ENCODE measurements at places on chromosomes 4 and X.

- DNase-seq = no peak
Observed at GRCh38 chrX:112830540-112830939, 10.1 kb downstream of the AMOT start.

DNA sequence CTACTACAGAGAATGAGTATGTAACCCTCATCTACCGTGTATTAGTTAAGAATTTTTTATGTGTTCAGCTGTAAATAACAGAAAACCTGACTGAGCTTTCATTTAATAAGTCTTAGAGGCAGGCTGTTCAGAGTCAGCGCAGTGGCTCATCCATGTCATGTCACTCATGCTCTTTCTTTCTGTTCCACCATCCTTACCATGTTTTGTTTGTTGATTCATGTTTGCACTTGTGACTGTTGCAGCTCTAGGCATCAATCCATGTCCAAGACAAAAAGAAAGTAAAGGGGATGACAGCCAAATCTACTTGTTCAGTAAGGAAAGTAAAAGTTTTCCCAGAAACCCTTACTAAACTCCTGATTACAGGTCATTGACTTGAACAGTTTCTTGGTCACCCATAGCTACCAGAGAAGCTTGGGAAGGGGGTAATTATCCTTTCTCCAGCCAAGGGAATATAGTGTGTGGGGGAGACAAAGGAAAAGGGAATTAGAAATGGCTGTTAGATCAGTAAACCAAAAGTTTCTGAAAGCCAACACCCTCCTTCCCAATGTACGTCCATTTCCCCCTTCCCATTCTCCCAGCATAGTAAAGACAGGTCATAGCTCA is 9.0 kb downstream of the ART3 start:
- no peak for DNase-seq

DNA sequence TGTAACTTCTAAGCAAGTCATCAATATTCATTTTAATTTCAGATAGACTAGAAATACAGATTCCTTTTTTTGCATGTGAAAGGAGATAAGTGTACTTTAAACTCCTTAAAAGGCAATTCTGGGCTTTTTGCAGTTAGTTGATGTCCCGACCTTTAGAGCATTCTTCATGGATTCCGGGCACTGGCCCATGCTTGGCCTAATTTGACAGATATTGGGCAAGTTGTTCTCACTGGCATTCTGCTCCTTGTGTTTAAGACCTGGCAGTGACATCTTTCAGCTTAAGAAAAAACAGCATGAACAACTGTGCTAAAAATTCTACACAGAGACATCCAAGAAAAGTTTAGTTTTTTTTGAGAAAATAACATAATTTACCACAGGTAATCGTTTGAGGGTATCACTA is 1037.2 kb downstream of the PCDH18 start:
- DNase-seq = no peak

- DNase-seq = no peak
Observed at GRCh38 chr4:147236806-147237205, 244.1 kb upstream of the EDNRA start.

DNA sequence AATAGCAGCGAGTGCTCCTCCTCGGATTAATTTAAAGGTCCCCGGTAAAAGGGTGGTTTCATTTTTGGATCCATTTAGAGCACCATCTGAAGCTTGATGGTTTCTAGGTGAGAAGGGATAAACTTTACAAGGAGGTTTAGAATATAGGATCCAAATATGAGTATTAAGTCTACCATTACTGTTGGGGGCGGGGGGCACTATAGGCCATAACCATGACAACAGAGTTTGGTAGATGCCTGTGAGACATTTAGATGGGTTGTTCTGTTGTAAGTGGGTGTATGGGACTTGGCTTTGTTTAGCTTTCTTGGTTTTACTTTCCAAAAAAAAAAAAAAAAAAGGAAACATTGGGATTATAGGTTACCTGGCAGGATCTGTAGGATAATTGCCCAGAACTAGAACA is 92.7 kb downstream of the TENT5D start:
- no peak for DNase-seq

DNA sequence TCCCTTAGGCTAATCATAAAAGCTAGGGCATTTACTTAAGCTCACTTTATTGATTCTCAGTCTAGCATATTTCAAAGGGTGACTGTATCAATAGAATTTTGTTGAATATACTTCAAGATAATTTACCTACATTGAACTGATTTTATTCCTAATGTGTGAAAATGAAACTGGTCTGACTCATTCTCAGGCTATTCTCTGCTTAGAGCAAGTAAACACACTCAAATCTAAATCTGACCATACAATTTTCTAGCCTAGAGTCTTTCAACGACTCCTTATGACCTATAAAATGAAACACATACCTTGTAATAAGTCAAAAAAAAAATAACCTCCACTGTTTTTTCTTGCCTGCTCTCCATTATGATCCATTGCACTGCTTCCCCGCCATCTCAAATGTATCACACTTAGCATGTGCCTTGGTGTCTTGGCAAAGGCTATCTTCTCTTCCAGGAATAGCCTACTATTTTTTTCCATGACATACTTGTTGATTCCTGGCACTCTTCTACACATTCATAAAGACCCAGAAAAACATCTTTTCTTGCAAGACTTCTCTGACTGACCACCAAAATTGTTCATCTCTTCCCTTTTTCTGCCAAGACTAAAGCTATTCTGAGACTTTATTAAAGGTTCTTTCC is 965.1 kb upstream of the HS3ST1 start:
- DNase-seq = no peak

GRCh38 chr4:67234296-67234695 is 311.0 kb downstream of the CENPC start:
- no peak for DNase-seq

GRCh38 chr4:185396724-185397385 is at the start of gene ANKRD37:
Gene ANKRD37 (plus strand): TSS chr4:185396841. CDS start chr4:185396924, 83 bp downstream.
- no peak for DNase-seq

DNA sequence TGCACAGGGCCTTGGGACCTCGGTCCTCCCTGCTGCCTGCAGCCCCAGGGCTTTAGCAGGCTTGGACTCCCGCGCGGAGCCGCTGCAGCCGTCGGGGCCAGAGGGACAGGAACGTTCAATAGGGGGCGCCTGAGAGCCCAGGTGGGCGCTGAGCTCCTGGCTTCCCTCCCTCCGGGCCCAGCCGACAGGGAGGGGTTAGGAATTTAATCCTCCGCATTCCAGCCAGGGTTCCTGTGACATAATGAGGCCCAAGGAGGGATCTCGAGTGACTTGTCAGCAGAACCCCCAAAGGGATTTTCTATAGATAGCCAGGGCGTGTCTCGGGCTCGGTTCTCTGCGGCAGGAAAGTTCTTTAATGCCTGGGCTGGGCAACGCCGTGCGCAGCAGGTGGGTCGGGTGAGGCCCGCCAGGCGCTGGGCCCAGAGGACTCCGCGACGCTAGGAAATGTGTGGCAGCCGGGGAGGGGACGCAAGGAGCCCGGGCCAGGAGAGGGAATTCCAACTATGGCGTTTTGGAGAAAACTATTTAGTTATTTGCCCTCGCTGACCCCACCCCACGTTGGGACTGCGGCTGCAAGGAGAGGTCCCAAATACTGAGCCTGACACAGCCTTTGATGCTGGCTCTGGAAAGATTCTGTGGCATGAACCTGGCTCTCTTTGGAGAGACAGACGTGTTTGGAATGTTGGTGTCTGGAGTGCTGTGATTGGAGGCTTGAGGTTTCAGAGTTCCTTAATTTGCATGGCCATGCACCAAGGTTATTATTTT is 285.2 kb upstream of the GATB start:
- DNase-seq = no peak

DNA sequence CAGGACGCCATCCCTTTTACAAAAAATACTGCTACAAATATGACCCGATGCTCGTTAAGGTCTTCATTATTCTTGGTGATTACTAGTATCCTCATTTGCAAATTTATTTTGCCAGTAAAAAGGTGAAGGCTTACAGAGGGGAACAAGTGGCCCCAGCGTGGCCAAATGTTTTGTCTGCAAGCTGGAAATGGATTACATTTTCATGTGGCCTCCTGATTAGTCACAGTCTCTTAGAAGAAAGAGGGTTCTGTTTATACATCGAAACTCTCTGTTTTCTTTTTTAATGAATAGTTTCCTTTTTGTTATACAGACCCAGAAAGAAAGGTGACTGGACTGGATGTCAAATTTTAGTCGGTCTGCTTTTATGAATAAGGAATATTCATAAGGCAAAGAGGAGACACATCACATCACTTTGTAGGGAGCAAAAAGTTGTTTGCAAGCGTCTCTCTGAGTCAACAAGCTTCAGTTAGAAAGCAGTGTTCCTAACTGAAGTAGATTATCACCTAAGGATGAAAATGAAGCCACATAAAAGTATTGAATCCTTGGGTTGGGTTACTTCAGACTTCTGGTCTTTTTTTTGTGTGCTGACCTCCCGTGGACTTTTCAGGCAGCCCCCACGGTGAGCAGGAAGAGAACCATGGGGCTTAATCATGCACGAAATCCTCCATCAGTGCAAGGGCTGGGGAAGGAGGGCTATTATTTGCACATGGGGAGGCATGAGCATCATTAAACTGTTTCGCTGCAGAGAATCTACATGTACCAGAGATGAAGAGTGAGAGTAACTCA is 125.6 kb downstream of the ARSF start:
- DNase-seq = peak; percentile 15

DNA sequence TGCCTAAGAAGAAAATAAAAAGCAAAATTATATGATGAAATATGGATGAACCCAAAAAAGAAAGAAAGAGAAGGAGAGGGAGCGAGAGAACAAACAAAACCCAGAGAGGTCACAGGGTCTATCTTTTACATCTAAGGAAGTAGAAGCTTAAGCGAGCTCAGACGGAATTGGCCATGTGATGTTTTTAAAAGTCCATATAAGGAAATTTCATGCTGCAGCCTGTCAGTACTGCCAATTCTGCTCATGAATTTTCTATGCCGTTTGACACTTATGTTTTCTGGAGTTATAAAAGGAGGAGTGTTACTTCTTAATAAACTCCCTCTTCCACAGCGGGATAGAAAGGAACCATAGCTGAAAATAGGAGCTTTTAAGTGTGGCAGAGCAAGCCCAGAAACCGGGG is 32.9 kb upstream of the DCX start:
- DNase-seq = no peak

GRCh38 chrX:38672646-38673045 is 111.3 kb downstream of the TSPAN7 start:
- DNase-seq = peak; percentile 80

GRCh38 chr4:148944839-148945219 is 502.6 kb upstream of the NR3C2 start:
- DNase-seq = no peak

GRCh38 chrX:150575419-150575814 is 7.0 kb downstream of the MTM1 start:
- DNase-seq = no peak

DNA sequence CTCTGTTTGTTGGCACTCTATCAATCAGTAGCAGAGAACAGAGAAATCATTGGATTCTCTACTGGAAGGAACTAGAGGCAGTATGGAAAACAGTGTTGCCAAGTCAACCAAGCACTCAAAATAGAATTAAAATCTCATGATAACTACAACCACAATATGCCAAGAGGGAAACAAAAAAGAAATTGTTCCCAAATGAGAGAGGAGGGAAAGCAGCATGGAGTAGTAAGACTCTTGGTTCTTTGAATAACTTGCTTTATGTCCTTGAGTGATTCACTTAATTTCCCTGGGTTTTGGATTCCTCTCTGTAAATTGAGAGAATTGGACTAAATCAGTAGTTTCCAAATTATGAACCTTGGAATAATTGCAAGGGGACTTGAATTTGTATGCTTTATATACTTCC is 285.5 kb upstream of the ANKRD50 start:
- peak; percentile 92 for DNase-seq

GRCh38 chr4:104616401-104616820 is 121.7 kb upstream of the CXXC4 start:
- no peak for DNase-seq

DNA sequence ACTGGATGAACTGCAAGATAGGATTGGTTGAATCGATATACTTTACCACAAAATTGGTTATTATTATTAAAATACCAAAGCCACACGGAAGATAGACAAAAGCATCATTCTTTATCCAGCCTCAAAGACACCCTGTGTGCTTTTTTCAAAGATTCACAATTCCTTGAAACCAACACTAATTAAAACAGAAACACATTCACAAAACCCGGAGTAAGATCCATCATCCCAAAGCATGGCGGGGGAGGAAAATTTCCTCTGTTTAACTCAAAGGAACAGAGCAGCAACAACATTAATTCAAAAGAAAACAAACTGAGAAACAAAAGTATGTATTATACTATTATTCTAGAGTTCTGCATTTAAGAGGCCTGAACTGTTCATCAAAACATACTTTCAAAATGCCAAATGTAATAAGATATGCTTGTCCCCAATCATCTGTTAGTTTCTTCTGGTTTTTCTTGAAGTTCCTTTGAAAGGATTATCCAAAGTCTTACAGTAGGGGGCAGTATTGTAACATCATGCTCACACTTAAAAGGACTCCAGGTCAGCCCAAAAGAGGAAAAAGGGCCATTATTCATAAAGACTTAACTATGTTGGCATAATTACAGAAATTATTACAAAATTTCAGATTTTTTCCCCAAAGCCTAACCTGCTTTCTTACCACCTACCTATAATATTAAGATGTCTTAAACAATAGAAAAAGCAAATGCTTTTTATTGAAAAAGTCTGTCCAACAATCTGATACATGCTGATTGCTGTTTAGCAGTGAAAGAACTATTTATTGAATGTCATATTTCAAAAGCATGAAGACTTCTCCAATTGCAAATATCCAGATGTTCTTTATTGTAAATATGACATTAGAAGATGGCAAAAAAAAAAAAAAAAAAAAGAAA is 168.7 kb downstream of the SCFD2 start:
- peak; percentile 84 for DNase-seq

GRCh38 chr4:37066159-37066558 is 178.4 kb upstream of the NWD2 start:
- DNase-seq = no peak

GRCh38 chr4:6208416-6208815 is 8.1 kb upstream of the JAKMIP1 start:
- no peak for DNase-seq

DNA sequence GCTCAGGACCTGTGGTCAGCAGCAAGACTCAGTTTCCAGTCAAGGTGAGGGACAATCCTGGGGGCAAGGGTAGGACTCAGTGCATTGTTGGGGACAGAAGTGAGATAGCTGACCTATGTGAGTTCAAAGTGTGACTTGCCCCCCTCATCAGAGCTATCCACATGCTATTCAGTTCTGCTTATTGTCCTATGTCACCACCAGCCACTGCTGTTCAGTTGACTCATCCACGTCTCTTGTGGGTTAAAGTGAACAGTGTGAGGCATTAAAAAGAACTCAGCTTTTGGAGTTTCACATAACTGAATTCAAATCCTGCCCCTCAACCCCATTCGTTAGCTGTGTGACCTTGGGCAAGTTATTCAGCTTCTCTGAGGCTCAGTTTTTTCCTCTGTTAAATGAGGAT is 4.4 kb upstream of the APLN start:
- no peak for DNase-seq

DNA sequence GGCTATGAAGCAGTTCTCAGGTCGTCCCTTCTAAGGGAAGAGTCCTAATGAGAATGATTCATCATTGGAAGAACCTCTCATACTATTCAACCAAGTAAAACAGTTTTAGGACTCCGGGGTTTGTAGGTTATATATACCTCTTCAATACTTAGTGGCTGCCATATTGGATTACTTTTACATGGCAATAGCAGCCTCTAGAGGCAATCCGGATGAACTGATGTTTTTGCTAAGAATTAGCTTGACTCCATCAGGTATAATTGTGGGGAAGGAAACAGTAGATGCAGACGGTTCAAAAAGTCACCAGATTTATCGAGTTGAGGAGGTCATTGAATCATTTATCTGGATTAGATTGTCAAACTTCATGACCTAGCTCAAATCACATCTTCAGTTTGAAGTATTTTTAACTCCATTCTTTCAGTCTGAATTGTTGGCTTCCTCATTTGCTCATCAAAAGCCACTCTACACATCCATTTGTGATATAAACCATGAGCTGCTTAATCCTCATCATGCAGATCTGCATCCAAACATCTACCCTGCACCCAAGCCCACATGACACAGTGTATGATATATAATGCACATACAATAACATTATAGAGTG is 28.4 kb downstream of the GUCY1B1 start:
- peak; percentile 73 for DNase-seq

Data from SK-MEL-5 (cell line).